Left lobe of liver (tissue), 2 donors: ENCODE measurements at places on chromosomes 11 and 22. TPM values are rescaled to one million over a fixed set of nuclear protein-coding genes. Genes with fewer than 3 reads are reported as not detected.

Gene OR10S1
- not detected for total RNA-seq

Gene MMP10
- total RNA-seq, result not detected

Gene TRIM48
- total RNA-seq, result not detected

Gene CFL1
- 240 TPM for total RNA-seq

Gene ALG8
- total RNA-seq, result 29.6 TPM

Gene HOATZ
- total RNA-seq, result not detected

Gene POU2AF1
- total RNA-seq, result 0.38 TPM

Gene HTR3A
- total RNA-seq, result not detected

Gene OR51E2
- total RNA-seq, result not detected

Gene CALCA
- 0.73 TPM for total RNA-seq

DNA sequence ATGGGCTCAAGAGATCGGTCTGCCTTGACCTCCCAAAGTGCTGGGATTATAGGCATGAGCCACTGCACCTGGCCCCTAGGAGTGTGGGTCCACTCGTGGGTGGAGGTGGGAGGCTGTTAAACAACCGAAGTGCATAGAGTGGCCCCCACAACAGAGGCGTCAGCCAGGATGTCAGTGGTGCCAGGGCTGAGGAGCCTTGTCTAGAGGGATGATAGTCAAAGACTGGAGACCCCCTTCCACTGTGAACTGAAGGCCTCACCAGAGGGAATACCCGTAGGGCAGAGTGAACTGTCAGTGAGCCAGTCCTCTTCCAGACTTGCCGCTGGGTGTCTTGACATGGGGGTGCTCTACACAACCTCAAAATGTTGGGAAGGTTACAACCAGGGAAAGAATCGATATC is 38.2 kb downstream of the AP2A2 start:
- DNase-seq, result no peak

GRCh38 chr22:41929418-41929810 is 2.8 kb upstream of the TNFRSF13C start:
- no peak for DNase-seq

- DNase-seq, result no peak
These were observed 9.9 kb upstream of the RASD2 start for GRCh38 chr22:35530700-35531099.

DNA sequence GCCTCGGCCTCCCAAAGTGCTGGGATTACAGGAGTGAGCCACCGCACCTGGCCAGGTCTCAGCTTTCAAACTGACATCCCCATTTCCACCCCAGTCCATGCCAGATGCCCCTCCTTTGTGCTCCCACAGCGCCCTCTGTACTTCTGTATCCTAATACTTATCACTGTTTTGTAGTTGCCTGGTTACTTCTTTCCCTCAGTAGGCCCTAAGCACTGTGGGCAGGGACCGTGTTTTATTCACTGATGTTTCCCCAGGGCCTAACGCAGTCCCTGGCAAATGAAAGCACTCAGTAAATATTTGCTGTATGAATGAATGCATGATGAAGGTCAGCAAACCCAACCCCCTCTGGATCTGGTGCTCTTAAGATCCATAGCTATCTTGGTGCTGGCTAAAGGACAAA is 2.2 kb upstream of the TRIM3 start:
- DNase-seq, result no peak

DNA sequence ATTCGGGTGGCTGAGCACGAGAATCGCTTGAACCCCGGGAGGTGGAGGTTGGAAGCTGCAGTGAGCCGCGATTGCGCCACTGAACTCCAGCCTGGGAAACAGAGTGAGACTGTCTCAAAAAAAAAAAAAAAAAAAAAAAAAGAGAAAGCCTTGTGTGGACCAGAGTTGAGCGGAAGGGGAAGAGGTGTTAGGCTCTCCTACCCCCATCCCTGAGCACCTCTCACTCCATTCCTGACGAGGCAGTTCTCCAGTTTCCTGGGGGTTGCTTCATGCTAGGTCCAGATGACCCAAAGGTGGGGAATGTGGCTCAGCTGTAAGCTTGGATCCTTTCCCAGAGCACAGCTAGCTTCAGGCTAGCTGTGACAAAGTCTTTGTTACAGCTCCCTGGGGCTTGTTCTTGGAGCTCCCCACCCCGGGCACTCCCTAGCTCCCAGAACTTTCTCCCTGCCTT is 8.8 kb upstream of the DNAL4 start:
- DNase-seq, result no peak

GRCh38 chr11:92657226-92657625 is 312.2 kb upstream of the MTNR1B start:
- no peak for DNase-seq

DNA sequence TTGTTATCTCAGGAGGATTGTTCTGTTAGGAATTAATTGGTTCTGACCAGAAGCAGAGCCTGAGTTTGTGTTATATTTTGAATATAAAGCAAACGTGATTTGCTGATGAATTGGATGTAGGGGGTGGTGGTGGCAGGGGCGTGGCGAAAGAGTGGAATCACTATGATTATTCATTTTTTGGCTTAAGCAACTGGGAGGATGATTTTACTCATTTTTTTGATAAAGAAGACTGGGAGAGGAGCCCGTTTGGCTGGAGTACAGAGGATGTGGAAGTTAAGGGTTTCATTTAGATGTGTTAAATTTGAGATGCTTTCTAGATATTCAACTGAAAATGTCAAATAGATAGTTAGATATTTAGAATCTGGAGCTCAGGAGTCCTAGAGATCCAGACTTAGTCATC is 83.4 kb upstream of the MYO18B start:
- DNase-seq, result no peak

DNA sequence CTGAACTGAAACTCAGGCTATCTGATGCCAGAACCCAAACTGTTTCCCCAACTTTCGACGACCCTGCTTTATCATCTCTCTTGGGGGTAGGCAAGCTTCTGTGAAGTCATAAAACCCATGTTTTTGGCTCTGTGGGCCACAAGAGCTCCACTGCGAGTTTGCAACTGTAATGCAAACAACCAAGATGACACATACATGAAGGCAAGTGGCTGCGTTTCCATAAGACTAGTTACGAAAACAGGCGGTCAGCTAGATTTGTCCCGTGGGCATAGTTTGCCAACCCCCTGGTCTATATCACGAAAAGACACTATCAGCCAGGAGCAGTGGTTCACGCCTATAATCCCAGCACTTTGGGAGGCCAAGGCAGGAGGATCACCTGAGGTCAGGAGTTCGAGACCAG is 37.5 kb downstream of the TPST2 start:
- no peak for DNase-seq

DNA sequence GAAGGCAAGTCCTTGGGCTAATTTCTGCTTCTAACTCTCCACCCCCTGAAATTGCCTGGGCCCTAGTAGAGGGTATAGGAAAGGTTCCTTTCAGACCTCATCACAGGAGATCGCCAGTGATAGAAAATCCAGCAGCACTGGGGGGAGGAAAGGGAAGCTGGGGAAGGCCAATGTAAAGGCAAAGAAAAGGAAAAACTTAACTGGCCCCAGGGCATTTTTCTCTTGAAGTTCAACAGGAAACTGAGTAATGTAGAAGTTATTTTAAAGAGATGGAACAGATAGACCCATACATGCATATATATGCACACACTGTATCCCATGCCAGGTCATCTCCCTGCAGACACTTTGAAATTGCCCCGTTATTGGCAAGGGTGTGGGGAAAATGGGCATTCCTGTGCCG is 134.0 kb downstream of the TRIM44 start:
- DNase-seq, result no peak

DNA sequence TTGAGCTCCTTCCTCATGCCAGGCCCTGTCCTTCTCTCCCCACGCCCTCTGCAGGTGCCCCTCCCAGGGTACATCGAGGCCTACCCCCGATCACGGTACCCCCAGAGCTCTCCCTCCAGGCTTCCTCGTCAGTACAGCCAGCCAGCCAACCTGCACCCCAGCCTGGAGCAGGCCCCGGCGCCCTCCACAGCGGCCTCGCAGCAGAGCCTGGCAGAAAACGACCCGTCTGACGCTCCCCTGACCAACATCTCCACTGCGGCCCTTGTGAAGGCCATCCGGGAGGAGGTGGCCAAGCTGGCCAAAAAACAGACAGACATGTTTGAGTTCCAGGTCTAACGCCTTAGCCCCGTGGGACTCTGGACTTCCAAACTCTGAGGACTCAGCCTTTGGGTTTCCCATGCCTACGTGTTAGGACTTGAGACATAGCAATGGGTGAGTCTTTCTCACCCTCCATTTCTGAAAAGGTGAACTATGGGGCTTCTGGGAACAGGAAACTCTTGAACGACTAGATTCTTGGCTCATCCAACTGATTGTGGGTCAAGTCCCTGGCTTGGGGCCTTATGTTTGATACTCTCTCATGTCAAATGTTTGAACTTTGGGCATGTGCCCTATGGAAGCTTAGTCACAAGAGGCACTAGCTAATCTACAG is 32.7 kb downstream of the C11orf91 start:
- DNase-seq, result no peak

DNA sequence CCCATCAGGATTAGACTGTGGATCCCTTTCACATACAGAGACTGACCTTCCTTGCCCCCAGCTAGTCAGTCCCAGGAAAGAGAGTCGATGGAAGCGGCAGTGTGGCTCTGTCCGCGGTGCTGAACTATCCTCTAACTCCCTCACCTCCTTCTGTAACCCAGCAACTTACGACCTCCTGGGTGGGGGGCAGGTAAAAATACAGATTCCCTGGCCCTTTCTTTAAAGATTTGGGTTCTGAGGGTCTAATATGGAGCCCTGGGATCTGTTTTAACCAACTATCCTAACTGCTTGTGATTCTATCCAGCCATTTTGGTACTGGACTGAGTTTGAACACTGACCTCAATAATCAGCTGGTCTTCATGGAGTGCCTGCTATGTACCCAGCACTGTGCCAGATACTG is 23.2 kb downstream of the MFNG start:
- DNase-seq, result no peak

- DNase-seq, result no peak
These were observed 2.3 kb upstream of the CLPB start for GRCh38 chr11:72436661-72437060.

- DNase-seq, result no peak
These were observed 58.6 kb downstream of the LRRC4C start for GRCh38 chr11:41400819-41401382.

- DNase-seq, result peak; percentile 41
These were observed 47.3 kb downstream of the IGF2 start for GRCh38 chr11:2091786-2092463.

DNA sequence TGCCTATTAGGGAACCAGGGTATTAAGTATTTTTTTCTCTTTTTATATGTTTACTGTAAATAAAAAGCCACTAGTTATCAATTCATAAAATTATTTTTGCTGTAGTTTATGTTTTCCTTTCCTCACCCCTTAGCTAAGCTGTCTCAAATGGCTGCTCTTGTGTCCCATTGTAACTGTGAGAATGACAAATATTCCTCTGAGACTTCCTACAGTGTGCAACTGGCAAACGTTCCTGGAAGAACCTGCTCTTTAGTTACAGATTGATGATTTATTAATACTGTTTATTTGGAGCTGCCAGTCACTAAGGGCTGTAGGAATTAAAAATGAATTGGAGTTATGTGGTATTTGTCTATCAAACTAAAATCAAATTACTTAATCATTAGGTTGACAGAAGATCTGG is 675.4 kb upstream of the ARHGAP42 start:
- DNase-seq, result no peak

DNA sequence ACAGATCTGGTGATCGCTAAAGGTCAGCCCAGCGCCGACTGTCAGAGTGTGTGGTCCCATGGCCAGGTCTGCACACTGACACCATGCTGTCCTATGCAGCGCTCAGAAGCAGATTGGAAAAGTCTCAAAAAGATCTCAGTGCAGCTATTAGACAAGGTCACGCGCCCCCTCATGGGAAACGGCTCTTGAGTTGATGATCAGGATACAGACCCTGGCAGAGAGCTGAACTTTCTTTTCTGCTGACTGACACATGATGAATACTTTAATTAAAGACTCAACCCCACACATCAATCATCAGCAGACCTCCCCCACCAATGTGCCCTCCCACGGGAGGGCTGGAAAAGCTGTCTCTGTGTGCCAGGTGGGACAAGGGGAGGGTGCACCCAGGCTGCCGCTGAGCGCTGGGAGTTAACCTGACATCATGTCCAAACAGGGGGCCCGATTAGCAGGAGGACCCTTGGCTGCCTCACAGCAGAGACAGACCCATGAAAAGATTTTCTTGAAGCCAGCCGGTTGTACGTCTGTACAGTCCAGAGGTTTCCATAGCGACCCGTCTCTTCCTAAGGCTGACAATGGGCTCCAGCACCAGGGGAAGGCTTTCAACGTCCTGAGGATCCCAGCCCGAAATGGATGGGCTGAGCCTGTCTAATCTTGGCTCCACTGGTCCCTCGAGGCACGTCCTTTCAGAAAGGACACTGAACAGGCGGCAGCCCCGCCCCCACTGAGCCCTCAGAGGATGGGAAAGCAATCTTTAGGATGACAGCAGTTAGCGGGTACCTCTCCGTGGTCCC is 26.9 kb downstream of the RASD2 start:
- no peak for DNase-seq

DNA sequence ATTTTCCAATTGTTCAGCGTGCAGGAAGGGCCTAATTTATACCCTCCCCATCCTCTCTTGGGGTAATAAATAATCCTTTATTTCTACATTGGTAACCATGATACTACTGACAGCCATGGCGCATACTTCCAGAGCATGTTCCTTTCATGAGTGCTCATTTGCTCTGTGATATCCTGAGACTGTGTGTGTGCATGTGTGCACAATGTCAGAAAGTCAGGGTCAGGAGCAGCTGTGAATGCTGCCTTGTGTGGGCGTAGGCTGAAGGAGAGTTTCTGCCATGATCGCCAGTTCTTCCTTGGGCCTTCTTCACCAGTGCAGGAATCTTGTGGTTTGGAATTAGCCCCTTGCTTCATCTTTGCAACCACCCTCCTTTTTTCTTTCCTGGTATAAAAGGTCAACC is 10.2 kb downstream of the TUBA8 start:
- no peak for DNase-seq
